ENCODE measurements at places on chromosomes 5 and 9. TPM values are rescaled to one million over a fixed set of nuclear protein-coding genes. Genes with fewer than 3 reads are reported as not detected.

- DNase-seq, result peak; percentile 41
- H3K4me1 ChIP-seq, result peaks cover 19% of the 10 kb centered on the region
- no peak overlapping the region for H3K27ac ChIP-seq
- H3K36me3 ChIP-seq, result peaks cover 12% of the 10 kb centered on the region
Observed at GRCh38 chr5:616484-617039, 4.4 kb downstream of the CEP72 start.

- no peaks in the 10 kb centered on the region for H3K36me3 ChIP-seq
- H3K27ac ChIP-seq, result no peak overlapping the region
- H3K4me1 ChIP-seq, result no peaks in the 10 kb centered on the region
- no peak for DNase-seq
Observed at GRCh38 chr9:103068753-103069152, 73.6 kb downstream of the CYLC2 start.

C6 gene
- 13.3 TPM for total RNA-seq

- peaks cover 4% of the 10 kb centered on the region for H3K4me1 ChIP-seq
- peak overlapping the region; percentile 33 for H3K27ac ChIP-seq
- H3K27me3 ChIP-seq, result no peaks in the 10 kb centered on the region
- H3K36me3 ChIP-seq, result no peaks in the 10 kb centered on the region
Observed at GRCh38 chr9:109861499-109861898, 81.5 kb downstream of the PALM2AKAP2 start.

- no peaks in the 10 kb centered on the region for H3K27me3 ChIP-seq
- H3K4me3 ChIP-seq, result no peak overlapping the region
- DNase-seq, result peak; percentile 64
- H3K4me1 ChIP-seq, result peaks cover 14% of the 10 kb centered on the region
- no peak overlapping the region for H3K27ac ChIP-seq
Observed at GRCh38 chr5:136062366-136063274, 33.8 kb downstream of the TGFBI start.

ROR2 gene
- total RNA-seq, result 3.3 TPM

- no peaks in the 10 kb centered on the region for H3K36me3 ChIP-seq
- H3K27me3 ChIP-seq, result no peaks in the 10 kb centered on the region
- no peak for DNase-seq
- peaks cover 9% of the 10 kb centered on the region for H3K4me1 ChIP-seq
Observed at GRCh38 chr5:100780376-100780870, 122.7 kb downstream of the ST8SIA4 start.

- H3K27ac ChIP-seq, result peak overlapping the region; percentile 94
- H3K4me3 ChIP-seq, result peak overlapping the region; percentile 81
- peaks cover 12% of the 10 kb centered on the region for H3K36me3 ChIP-seq
- no peaks in the 10 kb centered on the region for H3K27me3 ChIP-seq
- peaks cover 28% of the 10 kb centered on the region for H3K4me1 ChIP-seq
Observed at GRCh38 chr5:178131446-178131996, 707 bp downstream of the RMND5B start.

FSD1L gene
- 6.3 TPM for total RNA-seq

- no peaks in the 10 kb centered on the region for H3K36me3 ChIP-seq
- DNase-seq, result no peak
- no peaks in the 10 kb centered on the region for H3K27me3 ChIP-seq
- no peak overlapping the region for H3K4me3 ChIP-seq
Observed at GRCh38 chr9:19649336-19650041, 139.3 kb downstream of the SLC24A2 start.

- no peak for DNase-seq
- H3K4me1 ChIP-seq, result peaks cover 15% of the 10 kb centered on the region
- H3K27ac ChIP-seq, result no peak overlapping the region
- no peaks in the 10 kb centered on the region for H3K36me3 ChIP-seq
Observed at GRCh38 chr5:38605610-38606009, 49.2 kb upstream of the LIFR start.
